ENCODE measurements at places on chromosomes 12 and 14.

DNA sequence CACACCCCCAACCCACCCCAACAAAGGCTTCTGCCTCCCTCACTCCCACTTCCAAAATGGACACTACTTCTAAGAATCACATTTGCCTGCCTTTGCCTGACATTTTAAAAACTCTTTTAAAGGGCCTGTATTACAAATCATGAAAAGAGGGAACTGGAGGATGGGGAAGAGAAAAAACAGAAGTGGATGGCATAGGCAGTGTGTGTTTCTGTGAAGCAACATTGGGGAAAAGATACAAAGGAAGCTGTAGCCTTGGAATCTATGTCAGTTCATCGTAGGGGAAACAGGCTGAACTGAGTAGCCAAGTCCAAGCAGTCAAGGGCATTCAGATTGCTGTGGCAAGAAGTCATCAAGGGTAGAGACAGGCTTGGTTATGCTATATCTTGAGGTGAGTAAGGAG lies 273.9 kb downstream of the BTG1 start:
- peak; percentile 77 for DNase-seq

DNA sequence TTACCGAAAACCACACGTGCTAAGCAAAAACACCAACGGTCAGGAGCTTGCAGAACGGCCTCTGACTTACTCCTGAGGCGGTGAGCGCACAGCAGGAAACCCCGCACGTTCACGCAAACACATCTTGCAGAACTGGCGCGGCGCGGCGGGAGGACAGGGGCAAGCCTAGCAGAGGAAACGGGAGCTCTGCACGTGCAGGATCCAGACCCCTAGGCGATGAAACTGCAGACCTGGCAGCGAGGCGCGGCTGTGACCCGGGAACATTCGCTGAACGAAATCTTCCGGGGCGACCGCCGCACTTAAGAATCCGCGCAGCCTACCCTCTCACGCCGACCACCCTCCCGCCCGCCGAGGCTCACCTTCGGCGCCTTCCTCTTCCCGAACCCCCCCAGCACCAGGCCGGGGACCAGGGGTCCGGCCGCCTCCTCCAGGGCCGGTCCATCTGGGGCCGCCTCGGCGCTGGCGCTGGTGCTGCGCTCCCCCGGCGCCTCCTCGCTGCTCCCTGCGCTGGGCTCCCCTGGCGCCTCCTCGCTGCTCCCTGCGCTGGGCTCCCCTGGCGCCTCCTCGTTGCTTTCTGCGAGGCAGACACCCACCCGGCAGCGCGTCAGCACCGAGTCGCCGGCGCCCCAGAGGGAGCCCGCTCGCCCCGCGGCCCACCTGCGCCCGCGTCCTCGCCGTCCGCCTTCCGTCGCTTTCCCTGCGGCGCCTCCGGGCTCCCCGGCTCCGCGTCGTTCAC lies 615 bp downstream of the DDX51 start:
- no peak for DNase-seq

GRCh38 chr14:75125617-75126016 lies 1.2 kb downstream of the NEK9 start:
- peak; percentile 13 for DNase-seq

- DNase-seq: no peak
These were observed 29.9 kb downstream of the HSPB8 start for GRCh38 chr12:119208626-119209061.

GRCh38 chr12:97609957-97610356 lies 147.4 kb downstream of the RMST start:
- DNase-seq: no peak

GRCh38 chr14:75044322-75044721 lies 6.9 kb downstream of the MLH3 start:
- no peak for DNase-seq

All from Kasumi-1 (cell line).